ENCODE measurements at places on chromosomes 2 and 18.

GRCh38 chr18:13223311-13224143, 5.0 kb downstream of the LDLRAD4 start:
- DNase-seq = no peak

GRCh38 chr18:41820784-41821183, 134.2 kb upstream of the PIK3C3 start:
- no peak for DNase-seq

DNA sequence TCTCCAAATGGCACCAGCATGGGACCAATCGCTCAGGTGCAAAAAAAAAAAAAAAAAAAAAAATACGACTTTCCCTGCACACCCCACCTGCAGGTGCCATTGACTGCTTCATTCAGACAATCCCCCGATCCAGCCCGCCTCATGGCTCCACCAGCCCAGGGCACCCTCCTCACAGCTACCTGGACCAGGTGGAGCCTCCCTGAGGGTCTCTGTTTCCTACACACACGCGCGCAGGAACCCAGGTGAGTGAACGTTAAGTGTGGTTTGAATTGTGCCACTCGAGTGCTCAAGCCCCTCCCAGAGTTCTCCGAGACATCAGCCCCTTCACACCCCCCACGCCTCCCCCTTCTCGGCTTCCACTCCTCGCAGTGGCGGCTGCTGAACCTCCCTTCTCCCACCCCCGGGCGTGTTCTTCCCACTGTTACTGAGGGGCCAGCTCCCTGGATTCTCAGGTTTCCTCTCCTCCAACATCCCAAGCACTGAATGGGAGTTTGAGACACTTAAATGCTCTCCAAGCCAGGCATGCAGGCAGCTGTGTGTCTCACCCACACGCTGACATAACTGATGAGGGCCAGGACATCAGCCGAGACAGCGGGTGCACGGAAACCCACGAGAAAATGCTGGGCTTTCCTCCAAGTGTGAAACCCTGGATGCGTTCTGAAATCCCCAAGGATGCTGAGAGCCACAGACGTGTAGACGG, 88.8 kb upstream of the SNTG2 start:
- no peak for DNase-seq

- DNase-seq = no peak
Observed at GRCh38 chr2:7033136-7033960, 116.1 kb downstream of the RNF144A start.

DNA sequence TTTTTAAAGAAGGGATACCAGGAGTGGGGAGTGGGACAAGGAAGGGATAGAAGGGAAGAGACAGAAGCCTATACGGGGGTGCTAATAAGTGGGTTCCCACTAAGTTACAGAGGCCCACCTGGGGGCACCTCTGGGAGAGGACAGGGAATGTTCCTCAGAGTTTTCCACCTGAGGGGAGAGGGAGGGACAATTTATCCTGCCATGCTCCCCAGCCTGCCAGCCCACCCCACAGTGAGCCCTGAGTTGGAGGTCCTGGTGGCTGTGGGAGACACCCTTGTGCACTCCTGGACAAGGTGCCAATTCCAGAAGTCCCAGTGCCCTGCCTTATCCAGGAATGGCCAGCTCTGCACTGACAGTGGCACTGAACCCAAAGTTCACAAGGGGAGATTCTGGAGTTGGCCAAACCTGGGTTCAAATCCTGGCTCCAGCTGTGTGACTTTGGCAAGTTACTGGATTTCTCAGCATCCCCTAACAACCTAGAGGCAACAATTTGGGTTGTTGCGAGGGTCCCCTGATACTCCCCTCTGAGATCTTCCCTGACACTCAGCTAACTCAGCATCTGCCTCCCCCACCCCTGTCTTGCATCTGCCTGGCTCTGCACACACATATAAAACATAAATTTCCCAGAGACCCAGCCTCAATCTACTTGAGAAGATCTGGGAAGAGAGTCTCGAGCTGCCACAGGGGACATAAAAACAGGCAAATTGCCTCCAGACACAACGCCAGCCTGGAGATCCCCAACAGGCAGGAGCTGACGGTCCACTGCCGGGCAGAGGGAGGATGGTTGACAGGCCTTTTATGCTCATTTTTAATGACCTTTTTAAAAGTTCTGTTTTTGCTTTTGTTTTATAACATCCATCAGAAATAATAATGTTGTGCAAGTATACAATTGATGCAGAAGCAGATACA, 98.7 kb upstream of the ST3GAL5 start:
- no peak for DNase-seq

DNA sequence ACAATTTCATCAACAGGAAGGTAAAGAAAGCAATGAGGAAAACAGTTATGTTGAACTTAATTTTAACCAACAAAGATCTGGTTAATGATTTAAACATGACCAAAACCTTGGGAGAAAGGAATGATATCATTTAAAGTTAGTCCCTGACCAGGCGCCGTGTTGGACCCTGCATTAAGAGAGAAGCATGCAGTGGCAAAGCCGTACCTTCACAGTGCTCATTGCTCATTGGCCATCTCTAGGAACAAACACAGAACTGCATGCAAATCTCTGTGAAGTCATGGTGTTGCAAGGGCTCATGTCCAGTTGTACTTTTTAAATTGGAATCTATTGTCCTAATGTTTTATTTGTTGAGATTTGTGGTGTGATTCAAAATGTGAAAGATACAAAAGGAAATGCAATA, 12.0 kb upstream of the SRBD1 start:
- DNase-seq = no peak

DNA sequence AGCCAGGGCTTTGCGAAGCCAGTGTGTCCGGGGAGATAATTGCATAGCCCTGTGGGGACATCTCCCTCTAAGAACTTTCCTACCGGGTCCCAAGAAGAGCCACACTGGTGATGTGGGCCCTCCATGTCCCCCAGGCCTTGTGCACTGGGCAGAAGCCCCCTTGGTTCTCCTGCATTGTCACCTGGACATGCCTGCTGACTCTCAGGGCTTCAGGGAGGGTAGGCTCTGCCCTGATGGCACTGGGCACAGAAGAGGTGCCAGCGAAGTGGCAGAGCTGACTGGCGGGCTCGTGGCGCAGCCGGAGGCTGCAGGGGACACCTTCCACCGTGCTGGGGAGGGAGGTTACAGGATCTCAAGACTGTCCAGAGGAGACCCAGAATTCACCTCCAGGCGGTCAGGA, 28.3 kb downstream of the GLI2 start:
- no peak for DNase-seq

DNA sequence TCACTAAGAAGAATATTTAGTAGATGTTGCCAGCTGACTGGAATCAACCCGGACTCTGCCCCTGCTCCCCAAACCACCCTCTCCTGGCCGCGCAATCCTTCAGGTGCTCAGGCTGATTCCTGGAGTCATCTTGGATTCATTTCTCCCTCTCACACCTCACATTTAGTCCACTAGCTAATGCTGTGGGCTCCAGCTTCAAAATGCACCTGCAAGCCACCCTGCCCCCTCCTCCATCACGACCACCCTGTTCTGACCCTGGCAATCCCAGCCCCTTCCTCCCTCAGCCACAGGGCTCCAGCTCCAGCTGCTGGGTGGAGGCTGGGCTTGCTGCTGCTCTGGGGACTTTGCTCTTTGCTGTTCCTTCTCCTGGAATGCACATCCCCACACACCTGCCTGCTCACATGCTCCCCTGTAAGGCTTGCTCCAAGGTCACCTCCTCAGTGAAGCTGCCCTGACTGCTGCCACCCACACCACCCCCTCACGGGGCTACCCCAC, 61.3 kb upstream of the SH3RF3 start:
- DNase-seq = no peak

GRCh38 chr2:191204433-191204832, 40.8 kb upstream of the MYO1B start:
- no peak for DNase-seq

DNA sequence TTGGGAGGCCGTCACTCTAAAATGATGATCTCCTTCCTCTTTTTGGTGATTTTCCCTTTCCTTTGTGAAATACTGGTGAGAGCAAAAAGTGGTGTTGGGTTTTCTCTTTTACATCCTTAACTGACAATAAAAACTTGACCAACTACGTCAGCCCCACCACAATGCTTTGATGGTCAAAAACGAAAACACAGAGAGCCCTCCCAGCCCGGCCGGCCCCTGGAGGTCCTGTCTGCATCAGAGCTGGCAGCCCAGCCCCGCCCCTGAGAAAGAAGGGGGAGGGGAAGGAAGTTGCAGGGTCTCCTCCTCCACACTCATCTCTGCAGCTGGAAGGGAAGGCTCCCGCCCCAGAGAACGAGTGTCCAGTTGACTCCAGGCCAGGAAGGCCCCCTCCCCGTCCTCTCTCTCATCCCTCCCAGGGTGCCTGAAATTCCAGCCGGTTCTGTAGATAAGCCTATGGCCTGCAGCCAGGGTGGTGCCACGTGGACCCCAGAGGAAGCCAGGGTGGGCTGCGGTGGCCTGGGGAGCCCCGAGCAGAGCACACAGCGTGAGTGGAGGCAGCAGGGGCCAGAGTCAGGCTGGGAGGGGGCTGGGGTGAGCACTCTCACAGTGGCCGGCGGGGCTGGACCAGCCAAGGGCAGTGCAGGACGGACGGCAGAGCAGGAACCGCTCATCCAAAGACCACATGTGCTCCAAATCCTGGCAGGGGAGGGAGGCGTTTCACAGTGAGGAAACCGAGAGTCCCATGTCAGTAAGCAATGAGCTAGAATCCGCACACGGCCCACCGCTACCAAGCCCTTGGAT, 19.8 kb downstream of the BIN1 start:
- DNase-seq = no peak

DNA sequence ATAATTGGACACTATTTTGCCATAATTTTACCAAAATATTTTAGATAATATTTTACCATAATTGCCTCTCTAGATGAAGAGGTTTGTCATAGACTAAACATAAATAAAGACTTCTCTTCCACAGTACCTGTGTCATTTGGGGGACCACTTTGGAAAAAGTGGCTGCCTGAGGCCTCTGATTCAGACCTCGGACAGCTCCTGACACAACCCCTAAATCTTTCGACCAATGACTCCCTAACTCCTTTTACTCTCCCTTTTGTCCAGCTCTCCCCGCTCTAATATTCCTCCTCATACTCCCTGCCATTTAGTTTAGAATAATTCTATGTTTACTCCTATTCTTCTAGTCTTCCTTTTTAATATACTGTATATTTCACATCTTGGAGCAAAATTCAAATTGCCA, 36.0 kb upstream of the UBE2E3 start:
- no peak for DNase-seq

- no peak for DNase-seq
Observed at GRCh38 chr2:139469985-139470384, 689.8 kb upstream of the NXPH2 start.

DNA sequence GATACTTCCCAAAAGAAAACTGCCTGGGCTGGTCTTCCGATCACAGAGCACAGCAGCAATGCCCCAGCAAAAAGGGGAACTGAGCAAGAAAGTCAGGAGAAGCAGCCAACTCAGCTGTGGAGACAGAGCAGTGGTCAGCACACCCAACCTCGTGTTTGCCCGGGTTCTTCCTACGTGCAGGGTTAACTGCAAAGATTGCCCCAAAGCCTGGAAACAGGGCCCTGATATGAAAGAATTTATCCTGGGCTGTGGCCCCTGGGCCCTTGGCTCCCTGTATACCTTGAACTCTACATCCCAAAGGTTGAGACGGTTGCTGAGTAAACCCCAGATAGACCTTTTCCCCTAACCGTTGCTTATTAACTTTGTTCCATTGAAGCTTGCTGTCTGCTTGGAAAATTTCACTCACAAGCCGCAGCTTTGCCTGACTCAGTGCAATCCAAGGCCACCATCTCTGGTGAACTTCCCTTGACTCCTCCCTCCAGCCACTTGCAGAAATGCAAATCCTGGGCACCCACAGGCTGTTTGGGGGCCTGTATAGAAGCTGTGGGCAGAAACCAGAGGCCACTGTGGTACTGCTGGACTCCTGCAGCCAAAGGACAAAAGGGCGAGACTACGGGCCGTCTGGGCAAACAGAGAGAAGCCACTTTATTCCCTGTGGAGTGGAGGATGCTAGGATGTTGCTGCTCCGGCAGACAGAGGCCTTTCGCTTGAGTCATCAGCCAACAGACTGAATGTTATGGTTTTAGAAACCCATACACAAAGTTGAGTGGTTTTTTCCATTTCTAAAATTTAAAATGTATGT, 18.2 kb downstream of the NRP2 start:
- no peak for DNase-seq

GRCh38 chr2:25388491-25388890, 46.8 kb upstream of the DNMT3A start:
- no peak for DNase-seq

GRCh38 chr2:158045362-158045761, 56.3 kb upstream of the UPP2 start:
- DNase-seq = peak; percentile 37

GRCh38 chr2:212294816-212295215, 243.8 kb downstream of the ERBB4 start:
- DNase-seq = no peak

DNA sequence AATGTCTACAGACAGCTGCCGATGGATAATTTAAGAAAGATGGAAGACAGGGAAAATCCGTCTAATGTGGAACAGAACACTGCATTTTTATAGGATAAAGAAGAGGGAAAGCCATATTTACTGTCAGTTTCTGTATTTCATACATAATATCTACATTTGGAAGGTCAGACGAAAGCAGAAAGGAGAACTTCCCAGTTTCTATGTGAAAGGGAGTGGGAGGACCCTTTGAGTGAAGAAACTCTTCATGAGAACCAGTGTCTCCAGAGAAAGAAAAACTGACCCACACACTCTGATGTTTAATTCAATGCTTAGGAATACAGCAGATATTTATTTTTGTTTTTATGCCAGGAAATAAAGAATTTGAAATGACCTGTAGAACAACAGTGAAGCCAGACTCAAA, 127.2 kb downstream of the CALCRL start:
- DNase-seq = no peak

Measured in HuH-7 (cell line).